Retina (tissue), 1 donor: ENCODE measurements at places on chromosomes 5 and 9.

DNA sequence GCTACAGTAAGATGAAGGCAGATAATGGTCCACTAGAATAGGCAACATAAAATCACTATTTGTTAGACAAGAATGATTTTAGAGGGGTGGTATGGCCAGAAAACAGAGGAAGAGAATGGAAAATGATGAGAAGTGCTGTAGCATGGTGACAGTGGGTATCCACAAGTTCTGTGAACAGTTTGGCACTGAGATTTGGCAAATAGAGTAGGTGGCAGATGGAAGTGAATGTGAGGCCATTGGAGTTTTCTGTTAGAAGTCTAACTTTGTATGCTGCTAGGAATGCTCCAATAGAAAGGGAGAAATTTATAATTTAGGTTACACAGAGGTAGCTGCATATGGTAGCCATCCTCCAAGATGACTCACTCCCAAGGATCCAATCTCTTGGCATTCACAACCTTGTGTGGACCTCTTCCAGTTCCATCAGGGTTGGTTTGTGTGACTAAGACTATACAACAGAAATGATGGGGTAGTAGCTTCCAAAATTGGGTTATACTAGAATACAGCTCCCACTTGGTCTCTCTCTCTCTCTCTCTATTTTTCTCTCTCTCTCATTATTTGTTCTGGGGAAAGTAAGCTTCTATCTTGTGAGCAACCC, 646.9 kb upstream of the ZNF608 start:
- no peak for DNase-seq

DNA sequence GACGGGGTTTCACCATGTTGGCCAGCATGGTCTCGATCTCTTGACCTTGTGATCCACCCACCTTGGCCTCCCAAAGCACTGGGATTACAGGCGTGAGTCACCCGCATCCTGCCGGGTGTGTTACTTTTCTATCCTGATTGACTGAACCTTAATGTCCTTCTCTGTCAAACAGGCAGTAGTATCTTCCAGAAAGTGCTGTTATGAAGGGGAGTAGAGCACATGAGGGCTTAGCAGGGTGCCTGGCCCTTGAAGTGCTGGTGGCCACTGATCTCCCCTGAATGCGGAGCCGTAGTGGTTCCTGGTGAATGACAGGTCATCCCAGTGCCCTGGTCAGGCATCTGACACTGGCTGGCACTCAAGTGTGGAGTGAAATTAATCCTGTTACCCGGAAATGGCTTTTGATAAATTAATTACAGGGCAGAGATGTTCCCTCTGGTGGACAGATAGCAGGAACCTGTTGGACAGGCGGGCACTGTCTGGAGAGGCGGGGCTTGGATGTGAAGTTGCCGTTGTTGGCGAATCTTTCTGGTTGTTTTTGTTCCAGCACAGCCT, 28.4 kb downstream of the PRRC2B start:
- no peak for DNase-seq

DNA sequence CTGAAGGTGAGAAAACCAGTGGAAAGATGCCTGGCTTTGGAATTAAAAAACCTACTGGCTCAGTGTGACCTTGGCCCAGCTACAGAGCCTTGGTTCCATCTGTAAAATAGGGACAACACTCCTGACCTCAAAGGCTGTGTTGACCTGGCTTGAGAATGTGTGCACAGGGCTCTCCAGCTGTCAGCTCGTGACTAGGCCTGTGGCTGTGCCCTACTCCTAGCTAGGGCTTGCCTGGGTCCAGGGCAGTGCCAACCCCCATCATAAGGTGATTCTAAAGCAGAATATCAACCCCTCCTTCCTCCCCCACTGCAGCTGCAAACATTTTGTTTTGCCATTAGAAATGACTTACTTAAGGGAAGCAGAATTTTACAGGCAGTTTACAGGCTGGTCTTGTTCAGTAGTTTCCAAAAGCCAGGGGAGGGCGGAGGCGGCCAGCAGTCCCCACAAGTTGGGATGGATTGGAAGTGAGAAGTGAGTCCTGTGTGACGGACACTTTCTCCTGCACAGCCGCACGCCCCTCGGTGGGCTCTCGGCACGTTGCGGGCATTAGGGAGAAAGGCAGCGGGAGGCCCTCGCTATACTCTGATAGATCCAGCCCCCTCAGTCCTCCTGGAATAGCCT, 7.3 kb downstream of the PITX1 start:
- DNase-seq = peak; percentile 20

DNA sequence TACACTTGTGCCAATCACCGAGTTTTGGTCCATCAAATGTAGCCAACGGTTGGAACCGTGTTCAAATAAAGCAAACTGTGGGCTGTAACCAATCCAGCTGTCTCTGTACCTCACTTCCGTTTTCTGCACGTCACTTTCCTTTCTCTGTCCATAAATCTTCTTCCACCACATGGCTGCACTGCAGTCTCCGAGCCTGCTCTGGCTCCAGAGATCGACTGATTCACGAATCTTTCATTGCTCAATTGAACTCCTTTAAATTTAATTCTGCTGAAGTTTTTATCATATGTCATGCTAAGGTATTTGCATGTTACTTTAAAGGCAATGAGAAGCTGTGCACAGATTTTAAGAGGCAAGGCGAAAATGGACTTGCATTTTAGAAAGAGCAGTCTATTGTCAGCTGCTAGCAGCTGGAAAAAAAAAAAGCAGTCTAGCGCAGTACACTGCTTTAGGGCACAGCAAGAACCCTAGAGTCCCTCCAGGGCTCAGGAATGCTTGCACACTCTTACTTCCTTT, 13.2 kb downstream of the TTC39B start:
- no peak for DNase-seq

DNA sequence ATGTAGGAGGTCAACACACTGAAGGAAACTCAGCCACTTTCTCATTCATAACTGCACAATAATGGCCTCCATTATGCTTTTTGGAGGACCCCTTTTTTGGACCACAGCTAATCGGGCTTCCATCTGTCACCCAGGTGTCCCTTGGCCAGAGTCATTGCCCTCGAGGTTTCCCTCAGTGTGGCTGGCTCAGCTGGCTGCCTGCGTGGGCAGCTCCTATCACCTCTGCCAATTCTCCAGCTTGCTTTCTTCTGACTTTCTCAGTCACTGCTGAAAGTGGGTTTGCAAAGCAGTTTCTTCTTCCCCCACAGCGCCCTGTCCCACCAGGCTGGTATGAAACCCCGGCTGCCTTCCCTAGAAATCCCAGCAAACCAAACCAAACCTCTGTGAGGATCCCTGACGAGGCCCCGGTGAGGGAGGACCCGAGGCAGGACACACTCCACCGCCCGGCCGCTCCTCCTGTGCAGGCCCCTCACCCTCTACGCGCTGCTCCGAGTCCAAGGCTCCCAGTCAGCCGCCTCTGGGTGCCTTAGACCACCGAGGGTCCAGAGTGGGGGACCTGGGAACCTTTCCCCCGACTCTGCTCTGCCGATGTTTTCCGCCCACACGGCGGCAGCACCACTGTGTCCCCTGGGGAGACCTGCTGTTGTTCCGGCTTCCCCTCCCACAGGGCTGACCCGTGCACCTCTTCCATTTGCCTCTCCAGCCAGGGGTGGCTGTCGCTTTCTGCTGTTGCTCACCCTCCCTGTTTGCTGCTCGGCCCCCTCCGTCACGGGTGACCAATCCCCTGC, 109.5 kb downstream of the TENT4A start:
- no peak for DNase-seq

- DNase-seq = peak; percentile 70
Measured at GRCh38 chr9:31030741-31031202, 1353.7 kb upstream of the ACO1 start.

- no peak for DNase-seq
Measured at GRCh38 chr5:170405817-170406216, 16.6 kb upstream of the KCNMB1 start.

DNA sequence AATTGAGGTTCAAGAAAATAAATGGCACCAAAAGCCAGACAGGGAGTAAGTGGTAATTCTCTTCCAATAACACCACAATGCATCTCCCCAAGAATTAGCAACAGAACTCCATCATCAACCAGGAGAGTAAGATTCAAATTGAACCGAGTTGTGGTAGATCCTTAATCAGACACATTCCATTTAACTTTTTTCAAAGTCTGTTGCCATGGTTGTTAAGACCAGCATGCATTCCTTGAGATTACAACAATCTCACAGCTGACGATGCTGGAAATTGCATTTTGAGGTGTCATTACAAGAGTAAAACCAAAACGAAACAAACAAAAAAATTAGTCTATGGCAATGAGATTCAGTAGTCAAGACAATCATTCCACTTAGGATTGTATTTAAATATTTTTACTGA, 78.9 kb upstream of the ZNF462 start:
- DNase-seq = no peak

DNA sequence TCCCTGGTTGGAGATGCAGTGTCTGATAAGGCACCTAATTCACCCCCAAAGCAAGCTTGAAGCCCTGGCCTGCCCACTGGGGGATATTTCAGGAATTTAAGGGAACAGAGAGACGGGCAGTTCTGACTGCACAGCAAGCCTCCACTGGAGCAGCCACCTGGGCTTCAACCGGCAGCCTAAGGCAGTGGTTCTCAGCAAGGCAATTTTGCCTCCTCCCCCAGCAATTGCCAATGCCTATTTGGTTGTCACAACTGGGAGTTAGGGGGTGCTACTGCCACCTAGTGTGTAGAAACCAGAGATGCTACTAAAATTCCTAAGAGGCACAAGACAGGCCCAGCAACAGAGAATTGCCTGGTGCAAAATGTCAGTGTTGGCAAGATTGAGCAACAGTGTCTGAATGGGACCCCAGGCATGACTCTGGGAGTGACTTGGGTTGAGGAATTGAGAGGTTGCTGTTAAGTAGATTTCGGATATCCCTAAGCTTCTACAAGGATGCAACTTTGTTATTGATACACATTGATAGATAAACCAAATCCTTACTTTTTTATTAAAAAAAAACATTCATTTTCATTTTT, 58.7 kb upstream of the CTSL start:
- no peak for DNase-seq

- no peak for DNase-seq
Measured at GRCh38 chr9:80561526-80561925, 989.8 kb downstream of the TLE4 start.

DNA sequence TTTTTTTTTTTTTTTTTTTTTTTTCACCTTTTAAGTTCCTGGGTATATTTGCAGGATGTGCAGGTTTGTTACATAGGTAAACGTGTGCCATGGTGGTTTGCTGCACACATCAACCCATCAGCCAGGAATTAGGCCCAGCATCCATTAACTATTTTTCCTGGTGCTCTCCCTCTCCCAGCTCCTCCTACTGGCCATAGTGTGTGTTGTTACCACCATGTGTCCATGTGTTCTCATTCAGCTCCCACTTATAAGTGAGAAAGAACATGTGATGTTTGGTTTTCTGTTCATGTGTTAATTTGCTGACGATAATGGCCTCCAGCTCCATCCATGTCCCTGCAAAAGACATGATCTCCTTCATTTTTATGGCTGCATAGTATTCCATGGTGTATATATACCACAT, 350.5 kb downstream of the MAN2A1 start:
- no peak for DNase-seq
